ENCODE measurements at places on chromosomes 3 and 15.

GRCh38 chr3:163812006-163812405 is 1266.3 kb downstream of the SI start:
- no peak for DNase-seq

DNA sequence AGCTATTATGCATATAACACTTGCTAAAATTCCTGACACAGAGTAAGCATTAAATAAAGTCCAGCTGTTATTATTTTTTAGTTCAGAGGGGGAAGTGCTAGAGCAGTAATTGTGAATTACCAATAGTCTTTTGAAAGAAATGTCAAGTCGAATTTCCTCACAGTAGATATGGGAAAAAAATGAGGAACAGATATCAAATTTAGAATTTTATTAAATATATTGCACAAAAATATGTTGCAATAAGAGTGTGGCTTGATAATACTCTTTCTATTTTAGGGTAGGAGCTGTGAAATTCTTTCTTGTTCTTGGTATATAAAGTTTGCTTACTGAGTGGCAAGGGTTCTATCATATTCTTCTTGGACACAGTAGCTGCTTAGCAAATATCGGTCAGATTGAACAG is 181.3 kb downstream of the NFKBIZ start:
- DNase-seq, result no peak

- DNase-seq, result no peak
Measured at GRCh38 chr15:98416222-98416855, 232.0 kb upstream of the IGF1R start.

DNA sequence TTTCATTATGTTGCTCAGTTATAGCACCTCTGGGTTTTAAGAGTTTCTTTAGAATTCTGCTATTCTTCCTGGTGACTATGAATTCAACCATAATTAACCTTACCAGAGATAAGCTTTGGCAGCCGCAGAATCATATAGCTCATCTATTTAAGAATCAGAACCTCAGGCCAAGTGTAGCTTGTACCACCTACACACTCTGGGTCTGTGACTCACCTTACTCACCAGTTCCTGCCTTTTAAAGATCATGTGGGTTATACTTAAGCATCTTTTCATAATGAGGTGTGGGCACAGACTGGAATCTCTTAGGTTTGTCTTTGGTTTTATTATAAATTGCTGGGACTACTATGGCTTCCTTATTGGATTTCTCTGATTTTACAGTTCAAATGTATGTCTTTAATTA is 21.9 kb downstream of the CDV3 start:
- DNase-seq, result no peak

GRCh38 chr15:100703032-100703578 is 100.7 kb downstream of the ASB7 start:
- no peak for DNase-seq

DNA sequence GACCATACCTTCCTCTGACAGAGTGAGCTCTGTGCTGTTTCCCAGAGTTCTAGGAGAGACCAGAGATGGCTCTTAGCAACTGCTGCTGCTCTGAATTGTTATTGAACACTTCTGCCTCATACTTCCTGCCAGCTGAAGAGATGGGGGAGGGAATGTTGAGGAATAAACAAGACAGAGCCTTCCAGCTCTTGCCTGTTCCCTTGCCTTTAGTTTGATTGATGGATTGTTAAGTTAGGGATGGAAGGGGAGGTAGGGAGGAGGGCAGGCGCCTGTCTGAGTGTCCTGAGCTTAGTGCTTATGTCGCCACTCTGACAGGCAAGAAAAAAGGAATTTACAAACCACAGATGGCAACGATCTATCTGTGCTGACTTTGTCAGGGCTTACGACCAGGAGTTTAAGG is 42.8 kb downstream of the ZNF609 start:
- no peak for DNase-seq

DNA sequence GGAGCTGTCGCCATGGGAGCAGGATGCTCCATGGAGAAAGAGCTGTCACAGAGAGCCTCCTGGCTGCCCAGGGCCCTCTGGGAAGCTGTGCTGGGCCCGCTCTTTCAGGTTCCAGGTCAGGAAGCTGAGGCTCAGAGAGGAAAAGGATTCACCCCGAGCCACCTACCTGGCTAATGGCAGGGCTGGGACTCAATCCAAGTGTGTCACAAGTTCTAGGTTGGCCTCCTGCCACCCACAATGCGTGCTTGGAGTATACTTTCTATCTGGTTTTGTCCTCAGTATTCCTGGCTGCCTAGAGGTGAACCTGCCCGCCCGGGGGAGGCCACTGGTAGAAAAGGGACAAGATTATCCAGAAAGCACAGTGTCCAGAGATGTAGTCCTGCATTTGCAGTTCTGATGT is 23.6 kb downstream of the FAH start:
- DNase-seq, result no peak

- no peak for DNase-seq
Measured at GRCh38 chr3:64266065-64266931, 41.0 kb upstream of the PRICKLE2 start.

- DNase-seq, result no peak
Measured at GRCh38 chr3:112976001-112976400, 1.1 kb upstream of the CD200R1 start.

- no peak for DNase-seq
Measured at GRCh38 chr3:149536429-149536828, 61.9 kb downstream of the TM4SF4 start.
